ENCODE measurements at places on chromosomes 7 and 10. TPM values are rescaled to one million over a fixed set of nuclear protein-coding genes. Genes with fewer than 3 reads are reported as not detected.
A peak's percentile ranks its signal among the peaks of the same experiment; 100 is the strongest.

DNA sequence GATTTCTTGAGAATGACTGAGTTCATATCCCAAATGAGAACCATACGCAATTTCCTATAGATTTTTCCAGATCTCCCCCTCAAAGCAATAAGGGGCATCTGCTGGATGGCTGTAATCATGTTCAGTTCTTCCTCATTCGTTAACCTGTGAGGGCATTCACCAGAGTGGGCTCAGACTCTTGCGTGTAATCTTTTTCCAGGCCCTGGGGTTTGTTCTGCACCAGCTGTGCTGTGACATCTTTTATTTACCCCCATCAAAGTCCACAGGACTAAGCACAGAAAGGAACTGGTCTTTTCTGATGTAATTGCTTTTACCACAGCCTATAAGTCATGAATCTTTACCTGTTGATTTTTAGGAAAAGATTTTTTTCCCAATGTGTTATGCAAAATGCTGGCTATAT is 27.9 kb upstream of the ITGA8 start:
- DNase-seq = no peak

GRCh38 chr10:1558906-1559305 is 178.4 kb downstream of the ADARB2 start:
- no peak for DNase-seq

GRCh38 chr7:37408291-37409228 is 40.1 kb downstream of the ELMO1 start:
- DNase-seq = no peak

- DNase-seq = no peak
These were observed 55.3 kb downstream of the NEURL1 start for GRCh38 chr10:103548581-103549348.

GRCh38 chr7:150358433-150358832 is 10.2 kb upstream of the REPIN1 start:
- no peak for DNase-seq

DNA sequence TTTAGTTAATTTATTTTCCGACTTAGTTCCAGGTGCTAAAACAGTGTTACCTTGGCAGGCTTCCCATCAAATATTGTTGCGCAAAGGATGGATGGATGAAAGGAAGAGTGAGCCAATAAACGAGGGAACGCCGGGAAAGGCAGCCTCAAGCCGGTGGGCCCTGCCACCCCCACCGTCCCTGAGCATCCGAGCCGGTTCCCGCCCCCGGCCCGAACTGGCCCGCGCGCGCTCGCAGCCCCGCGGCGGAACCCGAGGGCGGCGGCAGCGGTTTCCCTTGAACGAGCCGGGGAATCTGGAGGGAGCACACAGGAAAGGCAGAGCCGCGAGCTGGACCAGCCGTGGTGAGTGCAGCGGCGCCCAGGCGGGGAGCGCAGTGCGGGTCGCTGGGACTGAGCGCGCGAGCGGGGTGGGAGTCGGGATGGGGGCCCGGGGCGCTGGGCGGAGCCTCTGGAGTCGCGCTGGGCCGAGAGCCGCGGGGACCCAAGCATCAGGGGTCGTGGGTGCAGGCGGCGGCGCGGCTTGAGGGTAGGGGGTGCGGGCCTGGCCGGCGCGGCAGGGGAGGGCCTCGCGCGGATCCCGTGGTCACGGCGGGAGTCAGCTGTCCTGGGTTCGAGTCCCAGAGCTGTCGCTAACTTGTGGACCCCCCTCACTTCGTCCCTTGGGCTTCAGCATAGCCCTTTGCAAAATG is at the start of gene AGK:
Gene AGK (plus strand): TSS at position 317 of the 688 bp plus-strand sequence. CDS start 4,057 bp downstream, outside the sequence.
- DNase-seq = peak; percentile 60

The CARD11 gene
- 0.96 TPM for polyA plus RNA-seq

The MYPN gene
- polyA plus RNA-seq = 0.06 TPM

GRCh38 chr10:71995887-71996575 is 31.8 kb downstream of the CHST3 start:
- no peak for DNase-seq

DNA sequence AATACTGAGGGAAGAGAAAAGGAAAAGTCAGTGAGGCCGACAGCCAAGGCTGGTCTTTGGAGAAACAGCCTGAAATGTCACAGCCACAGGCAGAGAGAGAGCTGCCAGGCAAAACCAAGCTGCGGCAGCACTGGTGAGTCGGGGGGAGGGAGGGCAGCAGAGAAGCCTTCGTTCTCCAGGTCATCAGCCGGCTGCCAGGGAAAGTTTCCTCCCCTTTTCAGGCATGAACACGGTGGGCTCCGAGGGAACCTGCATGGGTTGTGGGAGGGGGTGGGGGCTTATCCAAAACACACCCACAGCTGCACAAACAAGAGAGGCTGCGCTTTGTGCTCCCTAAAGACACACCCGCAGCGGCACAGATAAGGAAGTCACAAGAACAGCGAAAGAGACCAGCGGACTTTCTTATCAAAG is 62.3 kb upstream of the NKX6-2 start:
- peak; percentile 19 for DNase-seq

GRCh38 chr7:44292876-44293560 is 32.4 kb downstream of the CAMK2B start:
- DNase-seq = no peak

- DNase-seq = no peak
These were observed 245.0 kb downstream of the HDAC9 start for GRCh38 chr7:18740579-18740988.

DNA sequence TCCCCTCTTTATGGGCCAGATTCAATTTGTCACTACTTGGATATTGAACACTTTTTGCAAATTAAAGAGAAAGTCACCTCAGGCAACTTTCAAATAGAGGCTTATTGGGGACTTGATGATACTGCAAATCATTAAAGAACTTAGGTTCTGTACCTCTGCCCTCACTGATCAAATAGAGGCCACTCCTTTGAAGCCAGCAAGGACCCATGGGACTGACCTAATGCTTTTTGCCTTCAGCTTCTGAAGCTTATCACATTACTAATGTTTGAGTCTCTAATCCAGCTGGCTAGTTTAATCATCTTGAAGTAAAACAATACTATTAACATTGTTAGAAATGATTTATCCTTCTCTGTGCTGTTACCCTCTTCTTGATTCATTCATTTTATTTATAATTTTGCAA is 93.0 kb upstream of the ZNF800 start:
- no peak for DNase-seq

DNA sequence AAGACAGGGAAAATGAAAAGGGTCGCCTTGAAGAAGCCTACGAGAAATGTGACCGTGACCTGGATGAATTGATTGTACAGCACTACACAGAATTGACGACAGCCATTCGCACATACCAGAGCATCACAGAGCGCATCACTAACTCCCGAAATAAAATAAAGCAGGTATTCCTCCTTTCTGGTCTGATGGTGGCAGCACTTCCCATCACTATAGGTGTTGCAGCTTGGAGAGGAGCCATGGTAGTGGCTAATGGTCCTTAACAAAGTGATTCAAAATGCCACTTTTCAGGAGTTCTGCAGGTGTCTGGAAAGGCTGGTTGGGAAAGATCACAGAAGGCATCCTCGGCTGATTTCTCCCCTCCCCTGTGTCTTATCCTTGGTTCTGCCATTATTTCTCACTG is 22.1 kb downstream of the EXOC4 start:
- no peak for DNase-seq

DNA sequence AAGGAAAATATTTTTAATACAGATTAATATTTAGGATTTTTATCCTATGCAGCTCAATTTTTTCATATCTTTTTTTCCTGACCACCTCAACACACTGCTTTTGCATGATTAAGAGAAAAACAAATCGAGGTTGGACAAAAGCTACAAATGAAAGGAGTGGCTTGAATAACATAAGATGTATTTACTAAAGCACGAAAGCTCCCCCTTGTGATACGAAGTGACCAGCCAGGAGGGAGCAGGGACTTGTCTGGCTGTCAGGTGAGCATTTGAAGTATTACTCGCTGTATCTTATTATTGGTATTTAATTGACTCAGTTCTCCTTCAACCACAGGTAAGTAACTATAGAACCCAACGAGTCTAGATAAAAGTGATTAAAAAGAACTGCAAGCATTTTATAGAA is 265.2 kb upstream of the PHF14 start:
- DNase-seq = no peak

DNA sequence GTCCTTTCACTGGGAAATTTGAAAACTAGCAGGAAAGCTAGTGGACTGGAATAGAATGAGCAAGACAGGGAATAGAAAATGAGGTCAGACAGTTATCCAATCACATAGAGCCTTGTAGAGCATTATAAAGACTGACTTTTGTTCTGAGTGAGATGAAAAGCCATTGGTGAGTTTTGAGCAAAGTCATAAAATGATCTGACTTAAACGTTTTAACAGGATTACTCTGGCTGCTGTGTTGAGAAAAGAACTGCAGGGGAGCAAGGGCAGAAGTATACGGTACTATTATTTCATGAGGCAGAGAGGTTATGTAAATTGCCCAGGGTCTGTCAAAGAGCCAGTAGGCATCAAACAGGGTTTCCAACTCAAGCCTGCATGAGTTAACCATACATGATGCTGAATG is 393.4 kb downstream of the TFEC start:
- no peak for DNase-seq

DNA sequence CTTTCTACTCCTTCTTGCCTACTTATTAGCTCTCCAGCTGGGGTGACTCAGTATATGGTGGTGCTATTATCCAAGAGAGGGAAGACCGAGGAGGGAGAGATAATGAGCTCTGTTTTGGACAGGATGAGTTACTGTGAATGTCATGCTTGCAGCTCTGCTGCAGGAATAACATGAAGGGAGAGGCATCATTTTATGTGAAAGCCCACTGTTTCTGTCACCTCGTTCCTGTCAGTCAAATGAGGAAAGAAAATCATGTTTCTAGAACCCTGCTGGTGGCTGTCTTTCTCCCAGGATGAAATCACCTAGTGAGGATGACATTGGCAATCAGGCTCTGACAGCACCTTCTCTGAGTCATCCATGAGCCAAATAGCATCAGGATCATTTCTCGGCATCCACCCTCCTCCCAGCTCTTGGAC is 1291.6 kb upstream of the AUTS2 start:
- DNase-seq = no peak

DNA sequence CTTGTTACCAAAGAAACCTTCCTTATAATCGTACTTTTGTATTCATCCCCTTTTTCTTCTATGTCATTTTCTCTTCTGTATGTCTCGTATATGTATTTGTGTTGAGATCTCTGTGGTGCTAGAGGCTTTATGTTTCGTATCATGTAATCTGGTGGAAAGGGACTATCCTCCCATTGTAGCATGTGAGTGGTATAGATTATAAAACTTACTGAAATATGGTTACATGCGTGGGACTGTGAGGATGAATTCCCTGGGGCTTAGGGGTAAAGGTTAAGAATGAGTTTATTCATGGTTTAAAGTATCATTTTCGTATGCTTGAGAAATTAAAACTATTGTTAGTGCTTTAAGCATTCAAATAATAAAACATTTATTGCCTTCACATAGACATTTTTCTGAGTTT is 141.9 kb downstream of the ANKRD7 start:
- DNase-seq = no peak

The CCL24 gene
- not detected for polyA plus RNA-seq

The SNX10 gene
- polyA plus RNA-seq = 19.7 TPM

- DNase-seq = no peak
These were observed 70.0 kb upstream of the CYP26C1 start for GRCh38 chr10:92990615-92991014.

The POLR2J2 gene
- polyA plus RNA-seq = 1.2 TPM

DNA sequence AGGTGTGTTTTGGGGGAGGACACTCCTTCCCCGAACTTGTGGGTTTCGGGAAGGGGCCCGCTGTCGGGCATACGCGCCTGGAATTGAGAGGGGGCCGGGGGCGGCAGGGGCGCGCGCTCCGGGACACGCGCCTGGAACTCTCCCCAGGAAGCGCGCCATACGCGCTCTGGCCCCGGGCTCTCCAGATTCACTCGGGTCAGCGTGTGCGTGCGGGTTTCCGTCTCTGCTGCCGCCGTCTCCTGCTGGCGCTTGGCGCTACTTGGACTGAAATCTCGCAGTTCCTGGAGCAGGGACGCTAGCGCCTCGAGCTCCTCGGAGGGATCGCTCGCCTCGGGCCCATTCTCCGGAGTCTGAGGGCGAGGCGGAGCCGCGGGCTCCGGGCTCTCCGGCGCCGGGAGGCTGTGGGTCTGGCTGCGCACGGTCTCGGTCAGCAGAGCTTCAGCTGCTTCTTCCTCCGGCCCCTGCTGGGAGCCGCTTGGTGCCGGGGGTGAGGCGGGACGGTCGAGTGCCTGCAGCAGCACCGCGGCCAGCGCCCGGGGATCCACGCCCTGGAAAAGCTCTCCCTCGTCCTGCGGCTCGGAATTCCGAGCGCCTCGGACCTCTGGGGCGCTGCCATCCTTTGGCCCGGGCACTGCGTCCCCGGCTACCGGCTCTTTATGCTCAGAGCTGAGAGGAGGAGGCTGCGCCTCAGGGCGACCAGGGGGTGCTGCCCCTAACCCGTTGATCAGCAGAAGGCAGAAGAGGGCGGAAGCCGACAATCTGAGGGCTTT is 1.1 kb downstream of the VGF start:
- DNase-seq = no peak

DNA sequence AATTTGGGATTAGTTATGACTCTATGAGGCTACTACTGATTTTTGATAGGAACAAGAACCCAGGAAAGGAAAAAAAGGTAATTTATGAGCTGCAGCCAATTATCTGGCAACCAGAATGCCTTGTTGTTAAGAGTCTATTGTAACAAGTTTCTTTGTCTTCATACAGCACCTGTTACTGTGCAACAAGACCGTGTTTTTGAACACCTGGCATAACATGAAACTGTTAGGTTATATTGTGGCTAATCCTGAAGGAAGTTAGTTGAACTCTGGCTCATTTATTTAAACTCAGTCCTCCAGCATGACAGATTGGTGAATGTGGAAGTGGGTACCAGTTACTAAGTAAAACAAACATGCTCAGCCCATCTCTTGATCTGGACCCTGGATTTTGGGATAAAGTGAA is 33.0 kb downstream of the RALA start:
- DNase-seq = no peak

The COL17A1 gene
- 0.49 TPM for polyA plus RNA-seq

The UCN3 gene
- polyA plus RNA-seq = 2.8 TPM

DNA sequence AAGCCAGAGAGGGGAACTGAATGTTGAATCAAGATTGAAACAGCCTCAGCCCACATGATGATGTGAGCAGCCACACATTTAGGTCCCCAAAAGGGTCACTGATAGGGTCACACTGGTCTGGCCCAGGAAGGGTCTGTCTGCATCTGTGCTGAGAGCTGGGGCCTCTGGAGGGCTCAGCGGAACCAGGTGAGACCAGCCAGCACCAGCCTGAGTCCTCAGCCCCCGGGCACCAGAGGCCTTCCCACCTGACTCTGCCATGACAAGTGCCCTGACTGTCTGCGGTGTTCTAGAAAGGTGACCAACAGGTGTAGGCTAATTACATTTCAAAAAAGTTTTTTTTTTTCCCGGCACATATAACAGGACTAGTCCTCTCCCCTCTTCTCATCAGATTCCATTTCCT is 76.2 kb downstream of the WDR11 start:
- DNase-seq = no peak

The PLXDC2 gene
- polyA plus RNA-seq = 45.3 TPM

The ASAH2B gene
- 18.2 TPM for polyA plus RNA-seq

The CYP2C19 gene
- not detected for polyA plus RNA-seq

DNA sequence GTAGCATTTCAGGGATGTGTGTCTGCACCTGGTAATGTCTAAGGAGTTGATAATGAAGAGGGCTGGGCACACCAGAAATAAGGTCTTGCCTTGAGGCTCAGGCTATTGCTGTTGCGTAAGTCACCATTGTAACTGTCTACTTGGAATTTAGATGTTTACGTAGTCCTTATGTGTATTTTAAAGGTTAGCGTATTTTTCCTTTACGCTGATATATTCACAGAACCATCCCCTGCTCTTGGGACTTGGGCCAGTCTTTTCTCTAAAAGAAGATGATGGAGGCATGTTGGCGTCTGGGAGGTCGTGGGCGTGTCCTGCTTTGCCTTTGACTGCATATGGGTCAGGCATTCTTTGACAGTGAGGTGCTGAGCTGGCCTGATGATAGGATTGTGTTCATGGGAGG is 14.7 kb downstream of the WDR37 start:
- no peak for DNase-seq

The CCDC126 gene
- polyA plus RNA-seq = 18.5 TPM

Measured in left renal pelvis (tissue), 4 donors.